Activated CD8-positive, alpha-beta memory T cell treated with anti-CD3 and anti-CD28 coated beads for 24 hours (primary cell): ENCODE measurements at places on chromosomes 2 and 18.

DNA sequence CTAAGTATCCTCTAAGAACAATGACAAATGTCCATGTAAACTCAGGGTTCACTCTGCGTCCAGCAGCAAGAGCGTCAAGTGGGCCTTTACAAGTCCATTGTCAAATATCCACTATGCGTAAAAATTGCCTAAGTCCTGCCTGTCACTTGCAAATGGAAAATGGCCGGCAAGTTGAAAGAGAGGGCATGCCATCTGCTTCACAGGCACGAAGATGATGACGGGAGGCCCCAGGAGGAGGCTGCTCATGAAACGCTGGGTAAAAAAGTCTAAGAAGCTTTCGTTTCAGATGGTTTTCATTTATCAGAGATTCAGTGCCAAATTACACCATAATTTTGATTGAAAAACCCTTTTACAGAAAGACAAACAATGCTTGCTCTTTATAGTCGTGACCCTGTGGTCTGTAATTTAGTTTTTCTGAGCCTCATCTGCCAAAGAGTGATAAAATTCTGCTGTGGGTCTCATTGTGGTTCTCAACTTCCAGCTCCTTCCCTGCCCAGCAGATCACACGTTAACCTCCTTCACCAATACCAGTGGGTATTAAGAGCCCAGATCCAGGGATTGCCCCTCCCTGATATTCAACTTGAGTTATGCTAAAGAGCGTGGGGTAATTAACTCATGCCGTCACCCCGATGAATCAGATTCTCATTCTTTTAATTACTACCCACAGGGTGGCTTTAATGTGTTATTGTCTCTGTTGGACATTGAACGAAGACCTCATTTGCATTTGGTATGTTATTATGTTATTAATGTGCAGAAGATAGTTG is 160.2 kb upstream of the ALKAL2 start:
- DNase-seq: no peak

DNA sequence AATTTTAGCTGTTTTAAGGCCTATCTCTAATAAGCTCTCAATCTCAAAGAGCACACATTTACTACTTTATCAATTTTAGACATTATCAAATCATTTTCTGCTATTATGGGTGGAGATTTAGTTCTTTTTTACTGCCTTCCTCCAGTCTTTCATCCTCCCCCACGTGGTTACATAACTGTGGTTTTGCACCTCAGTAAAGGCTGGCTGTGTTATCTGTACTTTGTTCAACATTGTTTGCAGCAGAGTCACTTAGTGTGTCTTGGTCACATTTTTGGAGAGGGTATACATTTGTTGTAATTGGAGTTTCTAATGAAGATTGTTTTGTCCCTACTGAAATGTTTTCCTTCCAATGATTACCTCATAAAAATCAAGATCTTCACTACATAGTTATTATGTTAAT is 549.6 kb upstream of the CELF4 start:
- DNase-seq: no peak

DNA sequence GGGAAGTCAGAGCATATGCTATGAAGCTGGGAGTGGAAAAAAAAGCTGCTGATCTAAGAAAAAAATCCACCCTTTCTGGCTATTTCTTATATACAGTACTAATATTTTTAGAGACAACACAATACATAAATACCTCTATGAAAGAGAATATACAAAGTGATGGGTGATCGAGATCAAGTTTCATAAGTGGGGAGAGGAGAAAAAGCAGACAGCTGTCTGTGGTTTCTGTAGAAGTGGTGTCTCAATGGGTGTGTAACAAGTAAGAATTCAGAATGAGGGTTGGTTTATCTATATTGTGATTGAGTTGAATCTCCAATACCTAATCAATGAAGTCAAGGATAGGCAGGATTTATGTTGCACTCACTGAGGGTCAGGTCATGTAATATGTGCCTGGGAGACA is 191.0 kb downstream of the HNMT start:
- DNase-seq: no peak

DNA sequence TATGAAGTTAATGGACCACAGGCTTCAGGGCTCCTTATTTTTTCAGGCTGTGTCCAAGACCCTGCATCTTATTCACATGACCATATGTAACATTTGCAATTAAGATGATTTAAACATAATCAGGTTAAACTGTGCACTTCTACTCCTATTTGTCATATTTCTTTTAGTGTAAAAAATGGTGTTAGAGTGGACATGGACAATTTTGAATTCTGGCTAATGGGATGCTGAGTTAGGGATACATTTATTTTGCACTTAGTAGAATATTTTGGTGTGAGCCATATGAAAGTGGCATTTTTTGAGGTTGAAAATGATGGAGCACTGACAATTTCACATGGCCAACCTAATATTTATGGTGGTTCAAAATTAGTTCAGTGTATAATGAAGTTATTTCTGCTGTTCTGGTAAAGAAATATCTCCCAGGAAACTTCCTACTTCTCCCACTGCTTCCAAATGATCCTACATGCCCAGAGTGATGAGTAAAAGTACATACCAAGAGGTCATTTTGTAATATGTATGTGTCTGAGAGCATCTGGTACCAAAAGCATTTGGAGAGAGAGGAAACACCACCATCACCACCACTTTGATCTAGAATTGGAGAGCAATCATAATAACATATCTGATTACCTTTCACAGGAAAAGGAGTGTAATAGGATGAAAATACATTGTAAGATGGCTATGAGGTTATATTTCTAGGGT is 36.0 kb downstream of the GULP1 start:
- no peak for DNase-seq

GRCh38 chr2:218070587-218070986 is 1.5 kb downstream of the RUFY4 start:
- no peak for DNase-seq

DNA sequence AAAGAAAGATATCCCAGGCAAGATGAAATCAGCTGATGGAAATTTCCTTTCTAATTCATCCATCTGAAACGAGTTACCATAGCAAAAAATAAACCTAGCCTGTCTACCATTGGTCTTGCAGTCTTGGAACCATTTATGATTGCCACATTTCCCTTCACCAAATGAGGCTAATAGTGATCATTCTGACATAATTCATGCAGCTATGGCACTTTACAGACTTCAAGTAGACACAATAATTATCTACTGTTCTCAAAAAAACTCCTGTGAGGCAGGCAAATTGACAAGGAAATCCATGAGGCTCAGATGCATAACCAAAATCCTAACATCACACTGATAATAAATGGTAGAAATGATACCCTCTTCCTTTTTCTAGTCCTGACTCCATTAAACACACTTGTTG is 1669.7 kb upstream of the LRRTM1 start:
- no peak for DNase-seq

GRCh38 chr2:110682267-110682666 is 4.4 kb upstream of the BUB1 start:
- no peak for DNase-seq

GRCh38 chr18:13811993-13812392 is 12.0 kb upstream of the MC5R start:
- no peak for DNase-seq

DNA sequence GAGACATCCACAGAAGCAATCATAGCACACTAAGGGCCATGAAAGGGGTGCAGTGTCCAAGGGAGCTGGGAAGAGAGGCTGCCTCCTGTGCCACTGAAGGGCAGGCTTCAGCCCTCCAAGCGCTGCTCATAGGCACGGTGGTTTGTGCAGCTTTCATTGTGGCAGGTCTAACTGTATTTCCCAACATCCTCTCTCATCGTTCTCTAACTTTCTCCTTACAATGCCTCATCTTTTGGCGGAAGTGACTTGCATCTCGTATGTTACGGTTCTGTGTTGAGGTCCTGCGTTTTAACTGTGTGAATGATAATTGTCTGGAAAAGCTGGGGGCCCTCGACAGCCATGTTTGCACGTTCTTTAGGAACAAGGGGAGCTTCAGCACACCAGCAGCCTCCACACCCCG is 213.9 kb downstream of the GBX2 start:
- no peak for DNase-seq

GRCh38 chr2:112055730-112056625 is 909 bp downstream of the TMEM87B start:
- DNase-seq: no peak

DNA sequence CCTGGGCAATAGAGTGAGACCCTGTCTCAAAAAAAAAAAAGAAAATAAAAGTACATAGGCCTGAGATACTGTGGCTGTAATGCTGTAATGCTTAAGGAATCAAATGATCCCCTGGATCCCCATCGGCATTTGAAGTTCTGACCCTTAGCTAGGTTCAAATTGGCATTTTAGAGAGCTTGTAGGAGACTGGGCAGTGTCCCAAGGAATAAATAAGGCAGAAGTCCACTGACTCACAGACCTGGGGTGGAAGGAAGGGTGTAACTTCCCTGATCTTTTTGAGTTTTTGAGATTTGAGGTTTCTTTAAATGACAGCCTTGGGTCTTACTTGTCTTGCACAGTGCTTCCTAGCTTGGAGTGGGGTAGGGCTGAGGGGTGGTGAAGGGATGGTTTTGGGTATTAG is 553.7 kb downstream of the SLC4A3 start:
- no peak for DNase-seq

- DNase-seq: no peak
Observed at GRCh38 chr2:231000211-231000904, 4.4 kb downstream of the SPATA3 start.

DNA sequence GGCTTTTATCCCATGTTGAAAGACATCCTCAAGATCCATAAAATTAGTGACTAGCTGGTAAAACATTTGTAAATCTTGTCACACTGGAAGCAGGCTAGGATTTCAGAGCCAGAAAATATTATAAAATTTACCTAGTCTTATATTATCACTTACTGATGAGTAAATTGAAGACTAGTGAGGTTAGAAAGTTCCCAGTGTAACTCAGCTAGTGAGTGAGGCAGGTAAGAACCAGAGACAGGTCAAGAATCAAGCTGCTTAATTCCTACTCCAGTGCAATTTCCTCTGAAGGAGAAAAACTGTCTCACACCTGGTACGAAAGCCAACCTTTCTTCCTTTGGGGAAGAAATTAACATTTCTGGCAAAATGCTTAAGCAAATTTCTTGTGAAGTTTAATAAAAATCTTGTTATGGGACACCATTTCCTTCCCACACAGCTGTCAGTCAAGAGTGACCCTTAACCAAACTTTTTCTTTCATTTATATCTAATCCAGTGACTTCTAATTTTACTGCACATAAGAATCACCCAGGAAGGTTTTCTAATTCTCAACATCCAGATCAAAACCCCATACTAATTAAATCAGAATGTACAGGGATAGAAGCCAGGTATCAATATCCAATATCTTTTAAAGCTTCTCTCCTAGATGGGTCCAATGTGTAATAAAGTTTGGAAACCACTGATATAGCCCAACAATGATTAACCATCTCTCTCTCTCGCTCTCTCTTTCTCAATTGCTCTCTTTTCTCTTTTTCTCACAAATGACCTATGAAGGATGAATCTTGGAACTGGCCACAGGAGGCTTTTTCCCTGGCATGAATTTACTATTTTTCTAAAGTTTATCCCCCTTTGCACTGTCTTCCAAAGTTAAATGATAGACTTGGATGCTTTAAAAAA is 264.3 kb upstream of the SLC39A10 start:
- no peak for DNase-seq

DNA sequence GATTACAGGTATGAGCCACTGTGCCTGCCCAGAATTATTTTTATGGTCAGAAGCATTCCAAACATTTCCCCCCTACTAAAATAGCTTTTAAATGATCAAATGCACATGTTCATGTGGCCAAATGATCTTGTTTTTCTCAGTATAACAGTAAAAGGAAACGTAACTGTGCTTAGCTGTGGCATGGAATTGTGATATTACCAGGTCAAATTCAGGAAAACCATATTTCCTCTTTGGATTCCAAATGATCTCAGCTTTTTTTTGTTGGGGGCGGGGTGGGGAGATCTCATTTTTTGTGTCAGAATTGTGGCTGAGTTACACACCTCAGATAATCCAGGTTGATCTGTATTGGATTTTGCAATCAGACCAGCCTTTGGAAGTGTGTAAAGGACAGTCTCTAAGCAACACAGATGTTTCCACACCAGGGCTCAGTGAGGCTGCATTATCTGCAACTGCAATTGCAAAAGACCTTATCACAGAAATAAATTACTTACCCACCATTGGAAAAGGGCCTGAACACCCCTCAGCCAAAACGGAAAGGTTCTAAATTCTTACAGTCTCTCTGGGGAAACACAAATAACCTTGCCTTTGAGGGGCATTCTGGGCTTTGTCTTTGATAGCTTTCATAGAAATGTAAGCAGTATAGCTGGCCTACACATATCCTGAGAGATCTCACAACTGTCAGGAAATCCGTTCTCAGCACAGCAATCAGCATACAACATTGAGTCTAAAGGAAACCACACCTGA is 8.4 kb downstream of the CASP10 start:
- no peak for DNase-seq

DNA sequence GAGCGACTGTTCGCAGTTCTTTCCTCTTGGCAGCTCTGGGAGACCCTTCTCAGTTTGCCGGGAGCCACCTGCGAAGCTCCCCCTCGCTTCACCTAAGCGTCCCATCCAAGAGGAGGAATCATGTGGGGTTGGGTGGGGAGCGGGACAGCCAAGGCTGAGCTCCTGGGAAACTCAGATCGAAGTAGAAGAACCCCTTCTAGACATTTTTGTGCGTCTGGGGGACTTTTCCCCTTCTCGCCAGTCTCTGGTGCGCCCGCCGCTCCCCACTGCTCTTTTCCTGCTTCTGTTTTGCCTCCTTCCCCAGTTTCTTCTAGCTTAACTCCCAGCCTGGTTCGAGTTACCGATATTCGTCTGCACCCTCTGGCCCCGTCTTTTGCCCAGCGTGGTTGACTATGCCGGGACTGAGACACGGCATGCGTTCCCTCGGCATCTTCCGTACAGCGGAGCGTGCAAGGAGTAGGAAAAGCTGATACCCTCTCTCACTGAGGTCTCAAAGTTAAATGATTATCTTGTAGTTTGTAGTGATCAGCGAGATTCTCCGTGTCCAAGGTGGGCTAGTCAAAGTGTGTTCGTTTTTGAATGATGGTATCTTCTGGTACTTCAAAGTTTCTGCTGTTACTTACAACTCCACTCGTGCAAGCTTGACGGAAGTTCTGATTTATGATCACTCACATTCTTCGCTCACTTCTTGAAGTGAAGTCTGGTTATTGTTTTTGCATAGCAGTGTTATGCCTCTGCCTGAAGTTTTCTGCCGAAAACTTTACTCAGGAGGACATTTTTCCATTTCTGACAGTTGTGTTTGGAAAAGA is 664 bp downstream of the CAMKMT start:
- DNase-seq: no peak

DNA sequence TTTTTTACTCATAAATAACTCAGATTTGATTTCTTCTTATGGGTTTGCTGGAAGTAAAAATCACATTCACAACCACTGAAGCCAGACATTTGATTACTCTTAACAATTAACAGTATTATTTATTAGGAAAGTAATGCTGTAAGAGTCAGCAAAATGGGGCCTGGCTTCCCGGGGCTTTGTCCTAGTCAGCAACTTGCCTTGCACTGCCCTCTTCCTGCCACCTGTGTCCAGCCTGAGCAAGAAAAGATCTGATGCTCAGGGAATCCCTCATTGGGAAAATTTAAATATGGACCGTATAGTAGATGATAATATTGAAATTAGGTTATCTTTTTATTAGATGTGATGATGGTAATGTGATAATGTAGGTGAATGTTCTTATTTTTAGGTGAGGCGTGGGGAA is 30.8 kb upstream of the ACYP2 start:
- DNase-seq: no peak

GRCh38 chr2:178286636-178287035 is 92.3 kb downstream of the OSBPL6 start:
- DNase-seq: no peak
